ENCODE measurements at places on chromosomes 2 and 18. TPM values are rescaled to one million over a fixed set of nuclear protein-coding genes. Genes with fewer than 3 reads are reported as not detected.

MPP4 gene
- not detected for total RNA-seq

EFR3B gene
- 0.08 TPM for total RNA-seq

MFF gene
- 48.6 TPM for total RNA-seq

NPPC gene
- 0.33 TPM for total RNA-seq

DLX1 gene
- total RNA-seq, result not detected

CROCC2 gene
- total RNA-seq, result not detected

BBS5 gene
- 2.7 TPM for total RNA-seq

PLCL1 gene
- total RNA-seq, result 8.2 TPM

DNA sequence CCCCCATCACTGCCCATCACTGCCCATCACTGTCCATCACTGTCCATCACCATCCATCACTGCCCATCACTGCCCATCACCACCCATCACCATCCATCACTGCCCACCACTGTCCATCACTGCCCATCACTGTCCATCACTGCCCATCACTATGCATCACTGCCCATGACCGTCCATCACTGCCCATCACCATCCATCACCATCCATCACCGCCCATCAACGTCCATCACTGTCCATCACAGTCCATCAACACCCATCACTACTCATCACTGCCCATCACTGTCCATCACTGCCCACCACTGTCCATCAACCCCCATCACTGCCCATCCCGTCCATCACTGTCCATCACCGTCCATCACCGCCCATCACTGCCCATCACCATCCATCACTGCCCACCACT is 57.8 kb upstream of the OTOS start:
- no peak for DNase-seq

DNA sequence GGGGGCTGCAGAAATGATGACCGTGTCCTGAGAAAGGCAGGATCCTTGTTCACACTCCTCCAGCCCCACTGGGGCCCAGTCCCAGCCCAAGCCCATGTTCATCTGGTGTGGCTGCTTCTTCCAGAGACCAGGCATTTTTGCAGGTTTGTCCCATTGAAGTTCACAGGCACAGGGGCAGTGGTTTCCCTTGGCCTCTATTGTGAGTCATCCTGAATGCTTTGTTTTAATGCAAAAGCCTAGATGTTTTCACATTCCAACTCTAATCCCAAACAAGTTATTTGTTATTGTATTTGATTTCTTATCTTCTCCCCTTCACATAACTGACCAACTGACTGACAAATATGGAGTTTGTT is 426.4 kb upstream of the ID2 start:
- DNase-seq, result no peak

DNA sequence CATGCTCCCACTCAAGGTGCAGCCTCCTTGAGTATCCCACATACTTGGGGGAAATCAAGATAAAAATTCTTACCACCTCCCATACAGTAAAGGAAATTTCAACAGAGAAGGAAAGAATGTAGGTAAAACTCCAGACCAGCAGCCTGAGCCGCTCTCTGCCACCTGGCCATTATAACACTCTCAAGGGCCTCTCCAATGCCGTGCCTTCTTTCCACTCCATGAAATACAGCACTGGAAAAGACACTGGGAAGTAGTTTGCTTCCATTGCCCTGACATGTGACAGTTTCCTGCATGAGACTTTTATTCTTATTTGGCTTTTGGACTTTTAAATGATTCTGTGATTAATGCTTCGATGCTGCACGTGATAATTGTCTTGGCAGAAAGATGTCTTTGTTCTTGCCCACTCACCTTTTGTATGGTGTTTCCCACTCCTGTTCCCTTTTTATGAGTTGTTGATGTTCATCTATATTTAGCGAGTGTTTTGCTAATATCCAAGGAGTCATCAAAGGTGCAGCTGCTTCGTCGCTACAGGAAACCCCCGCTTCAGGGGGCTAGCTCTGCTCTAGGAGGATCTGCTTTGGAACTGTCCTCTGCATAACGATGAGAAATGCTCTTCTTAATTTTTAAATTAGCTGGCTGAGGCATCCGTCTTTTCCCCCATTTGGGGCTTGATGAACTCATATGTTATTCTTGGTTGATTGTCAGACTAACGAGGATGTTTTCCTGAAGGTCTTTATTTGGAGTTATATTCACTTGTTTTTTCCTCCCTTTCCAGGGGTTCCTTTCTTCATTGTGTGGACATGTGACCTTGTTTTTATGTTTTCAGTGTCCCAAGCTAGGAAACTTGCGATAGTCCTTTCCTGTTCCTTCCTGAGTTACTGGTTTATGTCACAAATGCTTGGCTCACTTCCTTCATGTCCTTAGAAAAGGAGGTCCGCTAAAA is 179.4 kb downstream of the TXNL1 start:
- no peak for DNase-seq

DNA sequence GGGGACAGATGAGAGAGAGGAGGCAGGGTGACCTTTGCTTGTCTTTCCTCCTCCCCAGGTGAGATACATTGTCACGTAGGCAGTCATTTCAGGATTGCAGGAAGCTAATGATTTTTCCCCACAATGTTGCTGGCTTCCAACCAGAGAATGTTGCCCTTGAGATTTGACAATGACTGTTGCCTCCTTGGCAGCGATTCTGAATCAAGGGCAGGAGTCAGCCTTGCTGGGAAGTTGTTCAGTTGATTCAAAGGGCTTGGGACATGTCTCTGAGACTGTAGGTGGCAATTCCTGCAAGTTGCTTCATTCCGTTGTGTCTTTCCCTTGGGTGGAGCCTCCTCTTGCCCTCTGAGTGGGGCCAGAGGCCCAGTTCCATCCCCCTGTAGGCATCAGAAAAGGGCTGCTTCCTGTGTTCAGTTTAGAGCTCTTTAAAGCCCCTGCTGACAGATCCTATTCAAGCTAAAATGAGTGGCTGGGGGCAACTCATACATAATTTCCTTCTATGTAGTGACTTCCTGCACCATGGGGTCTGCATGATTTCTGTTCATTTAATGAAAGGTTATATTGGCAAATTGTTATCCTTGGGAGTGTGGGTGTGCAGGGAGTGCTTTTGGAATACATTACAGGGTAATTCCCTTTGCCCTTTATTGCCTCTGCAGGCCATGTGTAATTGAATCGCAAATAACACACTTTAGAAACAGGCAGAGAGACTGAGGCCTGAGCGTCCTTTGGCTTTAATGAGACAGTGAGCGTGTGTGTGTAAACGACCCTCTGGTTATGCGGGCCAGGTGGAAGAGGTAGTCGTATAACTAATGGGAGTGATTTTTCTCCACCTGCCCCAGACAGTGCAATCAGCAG is 52.4 kb downstream of the GPR39 start:
- no peak for DNase-seq

DNA sequence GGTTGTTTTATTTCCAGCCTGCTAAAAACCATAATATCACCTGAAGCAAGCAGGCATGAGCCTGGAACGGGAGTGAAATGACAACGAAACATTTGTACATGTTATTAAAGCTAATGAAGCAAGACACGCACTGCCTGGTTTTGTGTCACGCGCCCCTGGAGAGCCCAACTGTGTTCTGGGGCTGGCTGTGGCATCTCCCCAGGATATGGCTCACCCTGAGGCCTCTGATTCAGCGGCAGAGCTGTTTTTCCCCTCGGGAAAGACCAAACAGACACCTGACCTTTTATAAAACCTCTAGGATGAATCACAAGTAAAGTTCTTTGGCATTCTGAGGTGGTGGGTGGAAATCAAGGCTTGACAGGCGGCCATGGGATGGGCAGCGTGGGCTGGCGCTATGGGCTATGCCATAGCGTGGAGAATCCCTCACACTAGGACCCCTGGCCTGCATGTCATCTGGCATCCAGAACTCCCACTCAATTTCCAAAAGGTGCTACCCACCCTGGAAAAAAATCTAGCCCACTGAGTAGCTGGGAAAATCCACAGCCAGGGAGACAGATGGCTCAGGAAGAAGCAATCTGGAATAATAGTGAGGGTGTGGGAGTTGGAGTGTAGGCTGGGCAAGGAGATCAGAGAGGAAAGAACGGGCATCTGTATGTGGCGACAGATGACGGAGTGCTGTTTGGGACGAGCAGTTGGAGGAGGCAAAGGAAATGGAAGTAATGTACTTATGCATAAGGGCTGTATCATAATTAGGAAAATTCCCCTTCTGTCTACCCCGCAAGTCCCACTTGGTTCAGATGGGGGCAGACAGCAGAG is 262.0 kb downstream of the AFF3 start:
- no peak for DNase-seq

- no peak for DNase-seq
Measured at GRCh38 chr18:59484131-59484530, 125.1 kb upstream of the LMAN1 start.

DNA sequence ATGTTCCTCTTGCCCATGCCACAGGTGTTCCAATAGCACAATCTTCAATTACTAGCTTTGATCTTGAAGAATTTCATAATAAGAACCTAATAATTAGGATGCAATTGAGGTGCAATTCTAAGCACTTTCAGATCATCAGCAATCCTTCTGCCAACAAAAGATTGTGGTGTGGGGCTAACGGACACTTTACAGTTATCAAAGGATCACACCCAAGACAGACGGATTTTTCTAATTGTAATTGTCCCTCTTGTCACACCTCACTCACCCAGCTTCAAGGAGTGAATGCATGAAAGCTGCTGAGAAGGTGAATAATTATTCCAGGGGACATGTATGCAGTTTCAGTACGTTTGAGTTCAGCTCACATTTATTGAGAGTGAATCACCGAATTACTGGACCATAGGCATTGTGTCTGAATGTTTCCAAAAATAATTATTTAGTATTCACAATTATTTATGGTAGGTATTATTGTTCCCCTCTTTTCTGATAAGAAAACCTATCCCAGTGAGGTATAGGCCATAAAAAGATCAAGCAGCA is 438.5 kb upstream of the TRIB2 start:
- DNase-seq, result no peak

DNA sequence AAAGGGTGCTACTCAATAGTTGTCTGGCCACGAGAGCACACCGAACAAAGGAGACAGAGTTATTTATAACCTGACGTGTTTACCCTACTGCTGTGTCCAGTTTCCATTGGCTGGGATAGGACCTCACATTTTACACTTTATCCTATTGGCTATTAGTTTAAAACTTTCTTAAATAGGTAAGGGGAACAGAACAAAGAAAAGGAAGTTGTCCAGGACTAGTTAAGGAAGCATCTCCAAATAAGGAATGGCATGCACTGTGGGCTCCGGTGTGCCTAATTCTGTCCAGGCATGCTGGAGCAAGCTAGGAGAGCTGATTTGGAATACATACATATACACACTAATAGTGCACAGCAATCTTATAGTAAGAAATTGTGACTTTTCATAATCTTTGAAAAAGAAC is 72.2 kb downstream of the CAB39 start:
- no peak for DNase-seq

DNA sequence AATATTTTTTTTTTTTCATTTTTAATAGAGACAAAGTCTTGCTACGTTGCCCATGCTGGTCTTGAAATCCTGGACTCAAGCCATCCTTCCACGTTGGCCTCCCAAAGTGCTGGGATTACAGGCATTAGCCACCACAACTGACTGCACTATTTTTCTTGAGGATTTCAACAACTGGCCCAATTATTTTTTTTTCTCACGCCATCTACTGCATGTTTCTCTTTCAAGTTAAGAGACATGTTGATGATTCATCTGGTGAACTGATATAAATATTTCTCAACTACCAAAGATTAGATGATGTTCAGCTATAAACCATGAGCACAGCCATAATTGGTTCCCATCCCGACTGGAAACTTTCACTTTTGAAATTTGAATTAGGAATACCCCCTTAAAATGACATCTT is 688.4 kb upstream of the SYT4 start:
- no peak for DNase-seq
